ENCODE measurements at places on chromosomes 5 and 9.

GRCh38 chr9:131395157-131396098 is 1.5 kb downstream of the PRRC2B start:
- peak overlapping the region; percentile 93 for H3K4me3 ChIP-seq
- H3K36me3 ChIP-seq = peaks cover 33% of the 10 kb centered on the region
- ATAC-seq = peak; percentile 78

DNA sequence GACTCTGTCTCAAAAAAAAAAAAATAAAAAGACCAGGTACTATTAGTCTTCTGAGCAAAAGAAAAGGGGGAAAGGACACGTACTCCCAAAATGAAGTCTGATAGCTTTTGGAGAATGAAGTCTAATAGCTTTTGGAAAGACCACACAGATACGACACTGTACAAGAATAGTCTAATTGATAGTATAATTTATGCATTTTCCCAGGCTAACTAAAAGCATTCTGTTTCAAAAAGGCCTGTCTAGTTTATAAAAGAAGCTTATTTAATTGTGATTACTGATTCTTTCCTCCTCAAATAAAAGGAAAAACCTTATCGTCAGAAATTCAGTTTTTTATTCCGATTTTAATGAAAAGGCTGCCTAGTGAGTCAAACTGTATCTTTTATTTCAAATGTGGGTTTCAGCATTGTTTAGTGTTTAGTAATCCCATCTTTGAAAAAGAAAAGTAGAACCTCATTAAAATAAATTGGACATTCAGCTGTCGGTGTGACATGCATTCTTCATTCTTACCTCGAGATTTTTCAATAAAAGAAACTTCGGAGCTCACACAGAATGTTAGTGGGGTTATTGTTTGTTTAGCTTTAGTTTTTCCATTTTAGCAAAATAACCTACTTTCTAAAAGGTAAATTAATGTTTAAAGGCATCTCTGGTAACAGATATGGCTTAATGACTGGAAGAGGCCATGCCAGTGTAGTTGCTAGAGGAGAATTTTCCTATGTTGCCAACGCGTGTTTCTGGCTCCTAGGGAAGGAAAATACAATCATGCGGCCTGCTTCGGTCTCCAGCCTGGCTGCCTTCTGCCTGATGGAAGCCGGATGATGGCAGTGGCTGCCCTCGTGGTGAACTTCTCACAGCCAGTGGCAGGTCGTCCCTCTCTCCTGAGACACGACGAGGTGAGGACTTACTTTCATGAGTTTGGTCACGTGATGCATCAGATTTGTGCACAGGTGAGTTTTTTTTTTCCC is 70.0 kb downstream of the NLN start:
- peaks cover 21% of the 10 kb centered on the region for H3K36me3 ChIP-seq
- no peak for ATAC-seq
- peaks cover 14% of the 10 kb centered on the region for H3K4me1 ChIP-seq
- no peaks in the 10 kb centered on the region for H3K27me3 ChIP-seq

DNA sequence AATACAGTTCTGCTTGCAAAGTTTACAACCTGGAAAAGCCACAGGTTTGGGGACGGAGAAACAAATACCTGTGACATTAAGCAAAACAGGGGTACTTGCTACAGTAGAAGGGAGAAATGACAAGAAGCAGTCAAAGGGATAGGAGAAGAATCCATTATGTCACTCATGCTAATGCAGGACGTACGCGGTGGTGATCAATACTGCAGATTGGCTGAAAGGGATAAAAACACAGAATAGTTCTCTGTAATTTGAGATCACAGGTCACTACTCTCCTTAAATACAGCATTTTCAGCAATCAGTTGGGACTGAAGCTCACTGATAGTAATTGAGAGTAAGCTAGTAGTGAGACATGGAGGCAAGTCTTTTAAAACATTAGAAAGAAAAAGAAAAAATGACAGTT is 130.3 kb upstream of the MTAP start:
- H3K4me1 ChIP-seq = peaks cover 9% of the 10 kb centered on the region
- no peaks in the 10 kb centered on the region for H3K36me3 ChIP-seq
- no peak overlapping the region for H3K27ac ChIP-seq

GRCh38 chr5:179436321-179437122 is 91.3 kb upstream of the ADAMTS2 start:
- ATAC-seq = no peak
- peaks cover 9% of the 10 kb centered on the region for H3K27me3 ChIP-seq
- no peaks in the 10 kb centered on the region for H3K36me3 ChIP-seq
- no peak overlapping the region for H3K4me3 ChIP-seq

- ATAC-seq = no peak
- no peak overlapping the region for H3K27ac ChIP-seq
- peaks cover 27% of the 10 kb centered on the region for H3K27me3 ChIP-seq
- no peaks in the 10 kb centered on the region for H3K36me3 ChIP-seq
- no peaks in the 10 kb centered on the region for H3K4me1 ChIP-seq
Observed at GRCh38 chr9:31807574-31808256, 576.7 kb upstream of the ACO1 start.

GRCh38 chr9:92726971-92727715 is 37.5 kb downstream of the BICD2 start:
- no peak for ATAC-seq
- no peaks in the 10 kb centered on the region for H3K27me3 ChIP-seq
- H3K4me1 ChIP-seq = peaks cover 9% of the 10 kb centered on the region

- no peaks in the 10 kb centered on the region for H3K36me3 ChIP-seq
- H3K4me3 ChIP-seq = no peak overlapping the region
- H3K4me1 ChIP-seq = no peaks in the 10 kb centered on the region
- ATAC-seq = no peak
- no peak overlapping the region for H3K27ac ChIP-seq
Observed at GRCh38 chr5:18000744-18001143, 366.5 kb downstream of the TAF11L14 start.

DNA sequence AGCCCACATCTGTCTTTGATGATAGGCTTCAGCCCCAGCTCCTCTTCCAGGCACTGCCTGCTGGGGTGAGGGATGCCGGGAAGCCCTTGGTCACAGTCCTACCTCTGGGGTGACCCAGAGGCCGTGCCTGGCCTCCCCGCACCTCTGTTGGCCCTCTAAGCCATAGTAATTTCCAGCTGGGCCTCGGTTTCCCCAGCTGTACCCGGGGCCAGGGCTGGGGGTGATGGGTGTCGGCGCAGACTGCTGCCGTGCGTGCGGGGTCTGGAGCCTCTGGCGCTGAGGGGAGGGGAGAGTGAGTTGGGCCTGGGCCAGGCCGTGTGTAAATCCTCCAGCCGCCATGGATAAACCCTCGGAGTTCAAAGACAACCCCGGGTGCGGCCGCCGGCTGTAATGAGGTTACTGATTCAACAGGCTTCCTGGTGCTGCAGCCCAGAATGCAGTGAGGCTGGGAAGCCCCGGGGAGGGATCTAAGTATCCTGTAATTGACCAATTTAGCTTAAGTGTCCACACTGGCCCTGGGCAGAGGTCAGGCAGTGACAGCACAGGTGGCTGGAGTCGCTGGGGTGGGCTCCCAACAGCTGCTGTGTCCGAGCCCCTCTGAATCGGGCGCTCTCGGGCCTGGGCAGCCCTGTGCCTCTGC is 7.1 kb downstream of the RXRA start:
- H3K27me3 ChIP-seq = no peaks in the 10 kb centered on the region
- H3K4me3 ChIP-seq = no peak overlapping the region
- no peak for ATAC-seq
- H3K36me3 ChIP-seq = no peaks in the 10 kb centered on the region

DNA sequence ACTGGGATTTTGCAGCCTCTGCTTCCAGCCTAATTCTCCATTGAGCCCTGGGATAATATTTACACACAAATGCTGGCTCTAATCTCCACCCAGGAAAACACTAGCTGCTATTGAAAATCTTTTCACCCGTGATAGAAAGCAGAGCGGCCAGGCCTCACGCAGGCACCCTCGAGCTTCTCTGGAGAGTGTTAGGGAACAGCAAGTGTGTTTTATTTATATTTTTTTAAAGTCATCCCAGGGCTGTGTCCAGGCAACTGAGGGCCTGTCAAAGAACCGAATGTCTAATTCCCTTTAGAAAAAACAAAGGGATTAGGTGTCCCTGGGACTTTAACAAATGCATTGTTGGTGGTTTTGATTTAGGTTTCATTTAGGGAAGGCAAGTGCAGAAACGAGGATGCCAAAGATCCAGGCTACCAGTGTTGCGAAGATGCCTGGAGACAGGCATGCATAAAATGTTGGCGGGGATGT is 51.2 kb upstream of the SPRY4 start:
- no peaks in the 10 kb centered on the region for H3K36me3 ChIP-seq
- no peak for ATAC-seq
- H3K4me1 ChIP-seq = no peaks in the 10 kb centered on the region
- H3K27me3 ChIP-seq = no peaks in the 10 kb centered on the region
- no peak overlapping the region for H3K27ac ChIP-seq
